ENCODE measurements at places on chromosomes 7 and 10. TPM values are rescaled to one million over a fixed set of nuclear protein-coding genes. Genes with fewer than 3 reads are reported as not detected.

HABP2 gene
- total RNA-seq = 1.0 TPM

PTPRN2 gene
- 1.9 TPM for total RNA-seq

VTI1A gene
- 26.5 TPM for total RNA-seq

HOGA1 gene
- 7.9 TPM for total RNA-seq

PSMA2 gene
- 191 TPM for total RNA-seq

SLC26A3 gene
- total RNA-seq = not detected

RAPGEF5 gene
- total RNA-seq = 128 TPM

EGR2 gene
- 0.68 TPM for total RNA-seq

NUTM2A gene
- 1.1 TPM for total RNA-seq

GRID2IP gene
- total RNA-seq = 1.4 TPM

PON1 gene
- not detected for total RNA-seq

AKR1C8 gene
- total RNA-seq = not detected

COL13A1 gene
- 0.24 TPM for total RNA-seq

MET gene
- total RNA-seq = 249 TPM

GTF2IRD1 gene
- 31.1 TPM for total RNA-seq

CALD1 gene
- 5.5 TPM for total RNA-seq

ACTA2 gene
- total RNA-seq = 1.1 TPM

MIOS gene
- 46.5 TPM for total RNA-seq

RAB19 gene
- total RNA-seq = 4.7 TPM

MBLAC1 gene
- 1.2 TPM for total RNA-seq

Measured in Calu3 (cell line).